SK-N-SH treated with all-trans-retinoic acid at 6 μM for 48 hours (cell line): ENCODE measurements at places on chromosomes 12 and 14.
A peak's percentile ranks its signal among the peaks of the same experiment; 100 is the strongest.

GRCh38 chr12:63857771-63858670 lies 13.5 kb downstream of the SRGAP1 start:
- ATAC-seq, result peak; percentile 43; the same call in 1 of the 3 replicates

GRCh38 chr12:25761356-25761755 lies 197.1 kb upstream of the RASSF8 start:
- no peak for ATAC-seq

DNA sequence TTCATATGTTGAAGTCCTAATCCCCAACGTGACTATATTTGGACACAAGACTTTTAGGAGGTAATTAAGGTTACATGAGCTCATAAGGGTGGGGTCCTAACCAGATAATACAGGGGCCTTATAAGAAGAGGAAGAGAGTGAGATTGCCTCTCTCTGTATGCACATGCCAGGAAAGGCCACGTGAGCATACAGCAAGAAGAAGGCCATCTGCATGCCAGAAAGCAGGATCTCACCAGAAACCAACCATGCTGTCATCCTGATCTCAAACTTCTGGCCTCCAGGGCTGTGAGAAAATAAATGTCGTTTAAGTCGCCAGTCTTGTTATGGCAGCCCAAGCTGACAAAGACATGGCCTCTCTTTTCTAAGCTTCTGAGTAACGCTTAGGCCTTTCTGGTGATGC lies 69.0 kb upstream of the GPHB5 start:
- ATAC-seq, result no peak

GRCh38 chr12:52587563-52587962 lies 13.7 kb downstream of the KRT72 start:
- no peak for ATAC-seq

DNA sequence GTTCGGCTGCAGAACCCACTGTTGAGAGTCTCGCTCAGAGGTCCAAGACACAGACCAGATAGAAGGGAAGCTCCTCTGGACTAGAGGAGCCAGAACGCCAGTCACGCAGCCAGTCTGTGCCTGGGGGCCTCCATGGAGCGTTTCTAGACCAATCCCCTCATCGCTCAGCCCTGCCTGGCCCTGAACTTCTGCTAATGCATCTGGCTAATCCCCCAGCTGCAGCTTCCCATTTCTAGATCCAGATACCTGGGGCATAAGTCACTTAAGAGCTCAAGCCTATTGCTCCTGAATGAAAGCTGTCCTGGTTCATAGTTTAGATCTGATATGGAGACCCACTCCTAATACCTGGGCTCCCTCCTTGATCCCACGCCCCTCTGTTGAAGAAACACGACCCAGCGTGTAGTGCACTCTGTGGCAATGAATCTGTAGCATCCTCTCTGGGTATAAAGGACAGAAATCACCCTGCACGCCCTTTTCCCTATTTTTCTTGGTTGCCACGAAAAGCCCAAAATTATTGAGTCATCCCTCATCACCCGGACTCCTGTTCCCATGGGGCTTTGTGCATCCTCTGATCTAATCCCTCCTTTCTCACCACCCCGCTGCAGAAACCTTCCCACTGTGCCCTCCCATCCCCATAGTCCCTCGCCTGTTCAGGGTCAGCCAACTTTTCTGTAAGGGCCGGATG lies 341.6 kb upstream of the FKBP4 start:
- no peak for ATAC-seq

DNA sequence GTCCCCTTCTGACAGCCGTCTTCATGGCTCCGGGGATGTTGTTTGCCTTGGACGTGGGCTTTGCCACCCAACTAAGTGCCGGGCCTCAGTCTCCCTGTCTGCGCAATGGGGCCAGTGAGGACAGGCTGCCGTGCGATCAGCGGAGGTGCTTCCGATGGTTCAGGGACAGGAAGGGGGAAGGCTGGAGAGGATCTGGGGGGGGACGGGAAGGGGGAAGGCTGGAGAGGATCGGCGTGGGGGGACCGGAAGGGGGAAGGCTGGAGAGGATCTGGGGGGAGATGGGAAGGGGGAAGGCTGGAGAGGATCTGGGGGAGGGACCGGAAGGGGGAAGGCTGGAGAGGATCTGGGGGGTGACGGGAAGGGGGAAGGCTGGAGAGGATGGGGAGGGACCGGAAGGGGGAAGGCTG lies 3.4 kb downstream of the MMP17 start:
- ATAC-seq, result no peak

DNA sequence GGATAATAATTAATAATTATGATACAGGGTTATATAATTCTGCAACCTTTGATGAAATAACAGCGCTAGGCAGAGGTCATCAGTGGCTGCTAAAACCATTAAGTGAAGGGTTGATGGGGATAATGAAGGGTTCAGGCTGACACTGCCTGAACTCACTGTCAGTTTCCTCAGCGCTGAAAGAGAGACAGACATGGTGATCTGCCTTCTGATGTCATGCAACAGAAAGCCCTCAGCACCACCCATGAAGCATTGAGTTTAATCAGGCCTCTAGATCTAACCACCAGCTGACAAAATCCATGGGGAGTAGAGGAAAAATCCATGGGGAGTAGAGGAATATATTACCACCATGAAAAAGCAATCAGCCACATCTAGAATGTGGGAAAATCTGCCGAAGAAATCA lies 107.6 kb downstream of the PTPRB start:
- no peak for ATAC-seq

DNA sequence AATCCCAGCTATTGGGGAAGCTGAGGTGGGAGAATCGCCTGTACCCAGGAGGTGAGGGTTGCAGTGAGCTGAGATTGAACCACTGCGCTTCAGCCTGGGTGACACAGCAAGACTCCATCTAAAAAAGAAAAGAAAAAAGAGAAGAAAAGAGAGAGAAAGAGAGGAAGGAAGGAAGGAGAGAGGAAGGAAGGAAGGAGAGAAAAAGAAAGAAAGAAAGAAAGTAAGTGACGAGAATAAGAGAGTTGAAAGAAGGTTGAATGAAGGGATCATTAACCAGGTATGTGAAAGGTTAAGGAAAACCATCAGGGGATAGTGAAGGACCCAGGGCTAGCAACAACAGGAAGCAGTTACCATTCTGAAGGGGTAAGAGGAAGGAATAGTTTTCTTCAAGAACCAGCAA lies 4.2 kb upstream of the DTD2 start:
- ATAC-seq, result no peak

DNA sequence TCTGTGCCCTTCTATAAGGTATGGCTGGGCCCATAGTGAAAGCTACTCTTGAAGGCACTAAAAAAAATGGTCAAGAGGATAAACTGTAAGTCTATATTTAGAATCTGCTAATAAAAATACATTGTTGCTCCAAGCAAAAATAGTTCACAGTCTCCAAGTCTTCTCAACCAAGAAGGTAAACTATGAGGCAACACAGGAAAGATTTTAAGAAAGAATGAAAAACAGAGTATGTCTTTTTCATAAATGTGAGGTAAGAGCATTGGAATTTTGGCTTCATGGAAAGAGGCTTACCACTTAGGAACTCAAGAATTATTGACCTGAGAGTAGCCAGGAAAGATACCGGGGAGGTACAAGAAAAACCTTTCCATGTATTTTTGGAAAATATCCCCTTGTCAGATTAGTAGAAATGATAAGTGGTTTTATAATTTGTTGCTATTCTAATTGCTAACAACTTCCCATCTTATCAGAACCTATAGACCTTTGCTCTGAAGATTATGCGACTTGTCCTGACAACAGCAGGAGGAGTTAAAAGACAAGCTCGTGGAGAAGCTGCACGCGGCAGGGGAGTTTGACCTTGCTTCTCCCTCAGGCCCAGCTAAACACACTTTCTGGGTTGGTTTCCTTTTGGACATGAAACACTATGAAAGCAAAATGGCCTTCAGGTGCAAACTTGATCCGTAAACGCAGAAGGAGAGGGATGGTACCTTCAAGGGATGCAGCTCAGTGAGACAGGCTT lies 238.1 kb downstream of the FOXN3 start:
- no peak for ATAC-seq
